ENCODE measurements at places on chromosomes 7 and 10.

DNA sequence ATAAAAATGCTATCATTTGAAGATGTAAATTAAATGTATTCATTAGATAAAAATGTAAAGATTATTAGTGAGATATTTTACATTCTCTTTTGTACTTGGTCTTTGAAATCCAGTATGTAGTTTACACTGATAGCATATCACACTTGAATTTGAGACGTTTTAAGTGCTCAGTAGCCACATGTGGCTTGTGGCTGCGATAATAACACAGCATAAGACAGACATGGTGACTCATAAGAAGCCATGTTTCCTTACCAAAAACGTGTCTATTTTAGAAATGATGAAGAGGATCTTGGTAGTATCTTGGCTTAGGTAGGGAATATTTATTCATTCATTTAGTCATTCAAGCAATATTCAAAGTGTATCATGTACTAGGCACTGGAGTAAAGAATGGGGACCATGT lies 149.3 kb downstream of the POU6F2 start:
- DNase-seq: no peak

- no peak for DNase-seq
These were observed 59.7 kb downstream of the TLL2 start for GRCh38 chr10:96453856-96454583.

DNA sequence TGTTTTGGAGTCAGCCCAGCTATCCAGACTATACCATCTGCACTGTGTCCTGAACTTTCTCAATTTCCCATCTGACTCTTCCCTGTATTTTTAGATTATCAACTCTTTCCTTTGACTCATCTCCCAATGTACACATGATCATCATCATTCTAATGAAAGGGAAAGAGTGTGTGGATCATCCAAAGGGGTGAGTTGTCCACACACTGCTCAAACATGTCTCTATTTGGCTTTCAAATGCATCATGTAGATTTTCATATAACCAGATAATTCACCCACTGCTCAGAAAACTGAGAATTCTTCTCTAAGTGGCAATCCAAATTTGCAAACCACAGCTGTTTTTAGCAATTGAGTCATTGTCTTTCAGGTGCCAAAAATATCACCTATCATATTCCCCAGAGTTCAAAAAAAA lies 190.2 kb upstream of the HPS1 start:
- DNase-seq: no peak

DNA sequence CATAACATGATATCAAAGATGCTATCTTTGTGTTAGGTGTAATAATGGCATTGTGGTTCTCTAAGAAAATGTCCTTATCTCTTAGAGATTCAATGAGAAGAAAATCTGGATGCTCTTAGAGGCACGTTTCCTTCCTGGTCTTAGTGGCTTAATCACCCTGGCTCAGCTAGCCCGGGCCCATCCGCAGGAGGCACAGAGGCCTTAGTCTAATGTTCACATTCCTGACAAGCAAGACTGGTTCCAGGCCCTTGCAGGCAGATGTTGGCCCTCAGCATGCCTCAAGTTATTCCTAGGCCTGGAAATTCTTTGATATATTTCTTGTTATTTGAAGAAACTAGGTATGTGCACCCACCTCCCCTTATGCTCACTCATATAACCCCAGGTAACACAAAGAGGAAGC lies 357.6 kb downstream of the SFMBT2 start:
- no peak for DNase-seq

DNA sequence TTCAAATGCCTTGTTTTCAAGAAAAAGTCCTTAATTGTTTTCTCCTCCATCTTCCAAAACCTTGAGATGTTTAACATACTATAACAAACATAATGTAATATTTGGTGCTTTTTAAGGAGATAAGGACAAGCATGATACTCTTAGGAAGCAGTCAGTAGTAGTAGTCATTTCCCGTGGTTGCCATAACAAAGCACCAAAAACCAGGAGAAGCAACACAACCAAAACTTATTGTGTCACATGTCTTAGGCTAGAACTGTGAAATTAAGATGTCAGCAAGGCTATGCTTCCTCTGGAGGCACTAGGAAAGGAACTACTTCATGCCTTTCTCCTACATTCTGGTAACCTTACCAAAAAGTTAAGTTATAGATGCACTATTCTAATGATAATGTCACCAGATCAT lies 106.8 kb downstream of the MBL2 start:
- no peak for DNase-seq

GRCh38 chr7:73308074-73308664 lies 457 bp downstream of the NSUN5 start:
- no peak for DNase-seq

DNA sequence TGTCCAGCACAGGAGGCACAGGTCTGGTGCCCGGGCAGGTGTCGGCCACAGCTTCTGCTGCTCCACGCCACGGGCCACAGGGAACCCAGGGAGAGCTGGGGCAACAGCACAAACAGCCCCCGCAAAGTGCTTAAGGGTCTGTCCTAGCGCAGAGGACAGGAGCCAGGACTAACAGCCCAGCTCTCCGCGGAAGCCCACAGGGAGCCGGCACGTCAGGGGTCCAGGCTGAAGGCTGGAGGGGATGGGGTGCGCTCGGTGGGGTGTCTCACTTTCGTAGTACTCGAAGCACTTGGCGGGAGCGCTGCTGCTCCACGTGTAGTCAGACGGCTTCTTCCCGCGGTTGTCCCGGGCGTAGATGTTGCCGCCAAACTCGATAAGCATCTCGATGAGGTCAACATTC lies 24.9 kb downstream of the ASB13 start:
- no peak for DNase-seq

- no peak for DNase-seq
These were observed 30.0 kb downstream of the GTF2IRD1 start for GRCh38 chr7:74483402-74484336.

DNA sequence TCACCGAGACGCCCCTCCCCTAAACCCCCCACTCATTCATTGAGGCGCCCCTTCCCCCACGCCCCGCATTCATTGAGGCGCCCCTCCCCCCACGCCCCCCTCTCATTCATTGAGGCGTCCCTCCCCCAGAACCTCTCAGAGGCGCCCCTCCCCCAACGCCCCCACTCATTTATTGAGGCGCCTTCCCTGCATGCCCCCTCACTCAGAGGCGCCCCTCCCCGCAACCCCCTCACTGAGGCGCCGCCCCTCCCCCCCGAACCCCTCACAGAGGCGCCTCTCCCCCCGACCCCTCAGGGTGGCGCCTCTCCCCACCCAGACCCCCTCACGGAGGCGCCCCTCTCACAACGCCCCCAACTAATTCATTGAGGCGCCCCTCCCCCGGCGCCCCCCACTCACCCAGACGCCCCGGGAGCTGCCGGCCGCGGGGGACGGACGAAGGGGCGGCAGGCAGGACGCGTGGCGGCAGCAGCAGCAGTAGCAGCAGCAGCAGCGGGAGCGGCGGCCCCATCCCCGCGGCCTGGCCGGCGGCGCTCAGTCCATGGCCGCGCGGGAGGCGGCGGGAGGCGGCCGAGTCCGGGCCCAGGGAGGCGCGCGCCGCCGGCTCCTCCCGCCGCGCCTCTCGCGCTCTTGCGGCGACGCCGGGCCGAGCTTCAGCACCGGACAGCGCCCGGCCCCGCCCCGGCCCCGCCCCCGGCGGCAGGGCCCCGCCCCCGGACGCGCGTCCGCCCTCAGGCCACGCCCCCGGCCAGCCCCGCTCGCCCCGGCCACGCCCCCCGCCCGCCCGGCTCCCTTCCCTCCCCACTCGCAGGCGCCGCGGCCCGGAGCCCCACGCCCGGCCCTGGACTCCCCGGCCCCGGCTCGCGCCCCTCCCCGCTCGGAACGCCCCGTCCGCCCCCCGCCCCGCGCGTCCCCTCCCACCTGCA lies at the start of gene PTPRN2:
PTPRN2 (minus strand) TSS at position 662 of the 923 bp plus-strand sequence.
- DNase-seq: peak; percentile 18

DNA sequence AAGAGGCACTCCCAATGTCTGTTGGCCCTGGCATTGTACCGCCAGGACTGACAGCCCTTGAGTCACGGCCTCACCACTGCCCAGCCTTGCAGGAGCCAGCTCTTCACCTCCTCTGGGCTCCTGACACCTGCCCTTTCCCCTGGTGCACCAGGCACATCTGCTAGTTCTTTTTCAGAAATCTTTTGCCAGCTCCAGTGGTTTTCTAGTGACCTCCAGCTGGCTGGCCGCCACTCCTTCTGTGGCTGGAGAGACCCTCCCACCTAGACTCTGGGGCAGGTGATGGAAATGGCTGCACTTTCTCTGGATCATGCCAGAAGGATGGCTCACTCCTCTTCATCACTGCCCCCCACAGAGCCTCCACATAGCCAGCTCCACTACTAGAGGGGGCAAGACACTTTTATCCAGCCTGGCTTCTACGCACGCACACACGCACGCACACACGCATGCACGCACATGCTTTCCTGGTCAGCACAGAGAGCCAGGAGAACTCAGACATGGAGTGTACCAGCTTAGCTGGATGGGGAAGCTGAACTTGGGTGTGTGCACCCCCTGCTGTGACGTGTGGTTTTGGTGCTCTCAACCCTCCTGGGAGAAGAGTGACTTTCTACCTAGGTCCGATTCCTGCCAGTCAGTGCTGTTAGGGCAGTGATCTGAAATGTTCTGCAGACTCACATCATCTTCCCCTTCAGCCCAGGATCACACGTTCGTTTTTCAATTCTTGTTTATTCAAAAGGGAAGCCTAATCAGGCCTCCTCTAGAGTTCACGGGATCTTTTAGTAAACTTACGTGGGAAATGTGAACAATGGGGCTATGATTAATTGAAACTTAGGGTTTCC lies 222.0 kb downstream of the PRPF18 start:
- DNase-seq: no peak

DNA sequence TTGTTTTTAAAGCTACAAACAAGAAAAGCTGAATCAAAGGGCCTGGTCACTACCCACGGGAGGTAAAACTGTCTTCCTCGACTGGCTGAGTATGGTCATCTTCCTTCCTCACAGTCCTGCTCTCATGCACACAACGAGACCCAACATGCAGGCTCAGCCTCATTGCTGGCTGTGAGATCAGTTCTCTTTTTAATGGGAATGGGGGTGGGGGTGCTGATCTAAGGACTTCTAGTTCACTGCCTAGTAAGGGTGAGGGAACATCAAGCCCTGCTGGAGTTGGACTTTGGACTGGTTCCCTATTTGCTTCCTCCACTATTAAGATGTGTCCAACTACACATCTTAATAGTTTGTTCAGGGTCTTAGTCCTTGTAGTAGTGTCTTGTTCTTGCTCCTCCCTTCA lies 48.2 kb downstream of the ABCB4 start:
- no peak for DNase-seq

DNA sequence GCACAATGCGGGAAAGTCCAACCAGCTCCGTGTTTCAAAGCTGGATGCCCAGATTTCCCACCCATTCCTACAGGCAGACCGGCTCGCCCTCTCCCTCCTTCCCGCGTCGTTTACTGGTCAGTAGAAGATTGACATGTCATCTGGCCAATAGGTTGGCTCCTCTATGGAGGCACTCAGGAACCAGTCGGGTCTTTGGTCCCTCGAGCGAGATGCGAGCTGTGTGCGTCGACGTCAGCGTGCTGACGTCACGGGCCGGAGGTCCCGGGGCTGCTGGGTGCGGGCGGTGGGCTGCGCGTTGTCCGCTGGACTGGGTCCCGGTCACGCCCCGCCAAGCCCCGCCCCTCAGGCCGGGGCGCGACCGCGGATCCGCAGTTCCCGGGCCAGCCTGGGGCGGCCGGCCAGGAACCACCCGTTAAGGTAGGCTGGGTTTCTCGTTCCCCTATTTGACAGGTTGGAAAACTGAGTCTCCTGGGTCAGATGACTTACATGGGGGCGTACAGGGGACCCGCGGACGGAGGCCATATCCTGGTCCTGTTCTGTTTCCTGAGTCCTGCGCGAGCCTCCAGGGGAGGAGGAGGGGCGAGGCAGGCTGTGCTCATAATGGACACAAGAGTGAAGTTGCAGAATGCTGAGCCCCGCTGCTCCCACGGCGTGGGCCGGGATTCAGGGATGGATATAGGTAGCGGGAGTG lies at the start of gene STARD3NL:
STARD3NL (plus strand) TSS at position 242 of the 691 bp plus-strand sequence. CDS start 29,260 bp downstream, outside the sequence.
- peak; percentile 100 for DNase-seq

GRCh38 chr7:86914551-86914950 lies 144.9 kb downstream of the ELAPOR2 start:
- no peak for DNase-seq
